ENCODE measurements at places on chromosomes 3 and 15.

DNA sequence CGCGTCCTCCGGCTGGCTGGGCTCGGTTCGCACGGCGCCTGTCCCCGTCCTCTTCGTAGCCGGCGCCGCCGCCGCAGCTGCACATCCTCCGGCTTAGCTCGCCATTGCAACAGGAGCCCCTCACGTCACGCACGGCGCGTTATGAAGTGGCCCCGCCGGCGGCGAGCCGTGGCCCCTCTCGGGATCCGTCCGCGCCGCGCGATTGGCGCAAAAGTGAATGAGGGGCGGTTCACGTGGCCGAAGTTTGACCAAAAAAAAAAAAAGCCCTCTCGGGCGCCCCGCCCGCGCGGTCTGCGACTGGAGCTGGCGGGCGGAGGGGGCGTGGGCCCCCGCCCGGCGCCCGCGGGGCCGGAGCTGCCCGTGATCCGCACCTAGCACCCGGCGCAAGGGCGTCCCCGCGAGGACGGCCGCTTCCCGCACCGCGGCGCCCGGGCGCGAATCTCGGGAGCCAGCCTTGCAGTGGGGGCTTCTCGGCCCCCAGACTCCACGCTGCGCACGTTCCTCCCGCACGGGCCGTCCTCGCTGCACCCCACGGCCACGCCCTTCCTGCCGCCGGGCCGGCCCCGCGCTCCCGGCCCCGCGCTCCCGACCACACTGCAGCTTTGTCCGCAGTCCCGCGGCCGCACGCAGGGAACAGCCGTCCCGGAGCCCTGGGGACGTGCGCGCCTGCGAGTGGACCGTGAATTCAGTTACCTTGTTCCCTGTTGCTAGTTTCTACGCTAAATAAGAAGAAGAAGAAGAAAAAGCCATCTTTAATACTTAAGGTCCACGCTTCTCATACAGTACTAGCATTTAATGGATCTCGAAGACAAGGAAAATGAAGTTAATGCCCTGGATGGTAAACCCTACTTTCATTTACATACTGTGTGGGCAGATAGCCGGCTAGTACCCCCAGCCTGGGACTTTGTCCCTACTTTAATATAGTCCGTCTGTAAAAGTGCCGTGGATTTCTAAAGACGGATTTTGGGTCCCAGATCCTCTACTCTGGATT, at the start of gene CHSY1:
Gene CHSY1, minus strand, starts transcription at position 219 of the 991 bp plus-strand sequence. CDS start 592 bp downstream, outside the sequence.
- peak; percentile 84 for DNase-seq

- DNase-seq = no peak
Measured at GRCh38 chr3:170529912-170530311, 56.0 kb downstream of the SLC7A14 start.

GRCh38 chr3:112925969-112926368, 48.9 kb downstream of the CD200R1 start:
- DNase-seq = no peak

DNA sequence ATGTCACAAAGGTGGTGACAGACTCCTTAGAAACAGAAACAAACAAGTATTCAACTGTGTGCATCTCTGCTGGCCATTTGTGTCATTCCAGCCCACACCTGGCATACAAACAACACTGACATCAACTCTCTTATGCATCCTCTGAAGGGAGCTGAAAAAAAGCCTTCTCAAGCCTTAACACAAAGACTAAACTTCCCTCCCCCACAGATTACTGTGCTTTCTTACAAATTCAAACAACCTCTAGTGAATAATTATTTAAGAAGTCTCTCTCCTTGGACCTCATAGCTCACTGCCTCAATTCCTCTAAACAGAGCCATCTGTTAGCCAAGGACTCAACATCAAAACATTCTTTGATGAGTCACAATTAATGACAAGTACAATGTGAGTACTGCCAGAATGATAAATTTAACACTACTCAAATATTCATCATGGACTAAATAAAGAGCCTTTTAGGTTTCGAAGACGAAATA, 132.1 kb downstream of the WDR76 start:
- no peak for DNase-seq

DNA sequence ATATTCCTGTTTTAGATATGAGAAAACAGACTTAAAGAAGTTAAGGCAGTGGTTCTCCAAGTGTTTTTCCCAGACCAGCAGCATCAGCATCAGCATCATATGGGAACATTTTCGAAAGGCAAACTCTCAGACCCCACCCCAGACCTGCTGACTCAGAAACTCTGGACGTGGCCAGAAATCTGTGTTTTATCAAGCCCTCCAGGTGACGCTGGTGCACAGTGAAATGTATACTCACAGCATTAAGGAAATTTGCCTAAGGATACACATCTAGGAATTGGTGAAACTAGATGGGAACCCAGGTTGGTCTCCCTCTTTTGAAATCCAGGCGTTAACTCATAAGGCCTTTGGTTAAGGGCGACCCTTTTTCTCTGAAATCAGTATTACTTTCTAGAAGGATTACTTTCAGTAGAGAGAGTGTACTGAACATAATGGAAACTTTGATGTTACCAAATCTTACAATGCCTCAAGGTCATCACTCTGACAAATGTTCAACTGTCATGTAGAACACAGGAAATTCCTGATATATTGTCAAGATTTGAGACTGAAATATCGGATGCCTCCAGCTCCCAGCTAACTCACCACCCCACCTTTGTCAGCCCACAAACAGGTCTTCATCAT, 910.2 kb downstream of the ROBO1 start:
- DNase-seq = peak; percentile 53

DNA sequence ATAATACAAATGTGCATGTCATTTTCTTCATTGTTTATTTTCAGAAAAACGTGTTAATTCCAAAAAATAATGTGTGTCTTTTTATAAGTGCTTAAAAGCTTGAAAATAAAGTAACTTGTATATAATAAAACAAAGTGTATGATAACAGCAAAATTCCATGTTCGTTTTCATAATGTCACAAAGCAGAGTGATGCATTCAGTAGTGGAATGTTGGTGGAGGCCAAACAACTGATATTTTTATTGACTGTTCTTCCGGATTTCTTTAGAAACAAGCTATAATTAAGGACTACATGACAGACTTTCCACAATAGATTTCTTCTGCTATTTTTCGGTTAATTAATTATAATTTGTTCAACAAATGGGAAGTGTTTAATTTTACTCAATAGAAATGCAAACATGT, 412.7 kb downstream of the GABRG3 start:
- no peak for DNase-seq

GRCh38 chr15:51038162-51038973, 56.3 kb downstream of the TNFAIP8L3 start:
- DNase-seq = peak; percentile 49

DNA sequence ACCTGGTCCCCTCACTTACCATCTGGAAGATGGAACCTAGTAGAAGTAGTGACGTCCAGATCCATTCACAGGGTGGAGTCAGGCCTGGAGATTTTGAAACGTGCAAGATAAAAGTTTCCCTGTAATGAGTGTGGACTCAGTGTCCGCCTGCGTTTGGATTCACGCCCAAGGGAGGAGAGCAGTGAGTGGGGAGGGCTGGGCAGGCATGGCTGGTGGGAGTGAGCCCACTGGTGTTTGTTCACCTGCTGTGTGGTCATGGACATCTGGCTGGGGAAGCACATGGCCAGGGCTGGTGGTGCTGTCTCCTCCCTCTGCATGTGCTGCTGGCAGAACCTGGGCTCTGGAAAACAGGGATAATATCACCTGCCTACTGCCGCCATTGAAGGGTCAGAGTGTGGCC, 37.0 kb downstream of the RLBP1 start:
- DNase-seq = no peak

DNA sequence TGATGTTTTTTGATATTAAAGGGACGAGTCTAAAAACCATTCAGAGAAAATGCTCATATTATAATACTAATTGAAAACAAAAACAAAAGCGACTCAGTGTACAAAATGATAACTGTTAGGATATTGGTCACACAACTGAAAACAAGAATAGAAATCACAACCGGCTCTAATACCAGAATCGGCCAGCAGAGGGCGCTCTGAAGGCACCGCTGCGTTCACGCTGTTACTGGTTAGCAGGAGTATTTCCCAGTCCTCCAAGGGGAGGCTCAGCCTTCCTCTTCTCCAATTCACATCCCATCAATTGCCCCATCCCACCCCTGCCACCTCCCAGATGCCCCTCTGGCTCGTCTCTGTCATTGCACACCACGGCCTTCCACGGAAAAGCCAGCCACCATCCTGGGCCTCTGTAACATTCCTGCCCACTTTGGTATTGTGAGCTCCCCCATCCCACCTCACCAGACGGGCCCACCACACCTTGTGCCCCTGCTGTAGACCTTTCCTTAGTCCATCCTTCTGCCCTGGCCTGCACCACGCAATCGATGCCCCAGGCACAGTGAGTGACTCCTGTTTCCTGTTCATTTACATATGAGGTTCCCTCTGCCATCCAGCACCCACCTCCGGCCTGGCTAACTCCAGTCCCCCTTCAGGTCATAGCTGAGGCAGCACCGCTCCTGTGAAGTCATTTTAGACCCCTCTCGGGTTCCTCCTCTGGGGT, 8.5 kb downstream of the FAM107A start:
- DNase-seq = peak; percentile 88

- no peak for DNase-seq
Measured at GRCh38 chr15:59841036-59841435, 151.9 kb upstream of the BNIP2 start.

GRCh38 chr15:66105286-66106265, 148.0 kb downstream of the MEGF11 start:
- no peak for DNase-seq

- DNase-seq = no peak
Measured at GRCh38 chr3:114502204-114502603, 208.4 kb downstream of the TIGIT start.

DNA sequence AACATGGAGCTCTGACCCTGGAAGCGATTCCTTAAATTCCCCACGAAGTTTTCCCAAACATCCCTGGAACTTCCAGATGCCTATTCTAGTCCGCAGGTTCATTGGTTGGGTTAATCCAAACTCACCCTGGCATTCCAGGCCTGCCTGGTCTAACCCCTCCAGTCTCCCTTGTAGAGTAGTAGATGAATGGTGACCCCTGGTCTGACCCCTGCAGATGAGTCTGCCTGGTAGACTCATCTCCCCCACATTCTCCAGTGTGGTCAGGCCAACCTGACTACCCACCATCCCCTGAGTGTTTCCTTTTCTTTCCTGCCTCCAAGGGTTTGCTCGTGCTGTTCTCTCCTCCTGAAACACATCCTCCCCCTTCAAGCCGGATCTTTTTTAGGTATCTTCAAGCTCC, 10.8 kb upstream of the HRH1 start:
- no peak for DNase-seq

GRCh38 chr3:186997473-186997939, 67.2 kb downstream of the ST6GAL1 start:
- DNase-seq = no peak

GRCh38 chr3:34260271-34261000, 462.0 kb downstream of the PDCD6IP start:
- peak; percentile 80 for DNase-seq

DNA sequence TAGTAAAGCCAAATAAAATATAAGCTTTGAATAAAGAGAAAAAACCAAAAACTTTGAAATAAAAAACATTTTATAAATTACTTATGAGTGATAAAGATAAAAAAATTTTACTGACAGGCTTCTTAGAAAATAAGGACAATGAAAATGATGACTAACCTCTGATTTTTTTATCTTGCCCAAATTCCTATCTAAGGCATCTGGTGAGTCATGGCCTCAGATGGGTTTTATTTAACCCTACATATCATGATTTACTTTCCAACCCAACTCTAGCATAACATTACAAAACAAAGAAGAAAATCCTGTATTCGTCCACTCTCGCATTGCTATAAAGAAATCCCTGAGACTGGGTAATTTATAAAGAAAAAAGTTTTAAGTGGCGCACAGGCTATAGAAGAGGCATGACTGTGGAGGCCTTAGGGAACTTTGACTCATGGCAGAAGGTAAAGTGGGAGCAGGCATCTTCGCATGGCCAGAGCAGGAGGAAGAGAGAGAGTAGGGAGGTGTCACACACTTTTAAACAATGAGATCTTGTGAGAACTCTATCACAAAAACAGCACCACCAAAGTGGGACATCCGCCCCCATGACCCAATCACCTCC, 152.1 kb downstream of the NEK10 start:
- DNase-seq = no peak

DNA sequence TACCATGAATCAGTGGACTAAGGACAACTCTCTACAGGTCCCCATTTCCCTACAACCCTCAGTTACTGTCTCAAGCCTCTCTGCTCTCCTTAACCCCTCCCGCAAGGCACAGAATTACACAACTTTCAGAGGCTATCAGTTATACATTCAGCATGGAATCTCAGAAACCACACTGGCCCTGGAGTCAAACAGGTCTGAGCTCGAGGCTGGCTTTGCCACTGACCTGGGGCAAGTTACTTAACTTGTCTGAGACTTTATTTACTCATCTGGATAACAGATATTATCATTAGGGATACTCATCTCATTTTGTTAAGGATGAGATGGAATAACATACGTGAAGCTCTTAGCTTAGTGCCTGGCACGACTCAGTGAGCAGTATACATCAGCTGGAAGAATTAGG, 95.2 kb downstream of the WDR76 start:
- peak; percentile 37 for DNase-seq

- no peak for DNase-seq
Measured at GRCh38 chr3:175413926-175414325, 554.8 kb downstream of the NAALADL2 start.

DNA sequence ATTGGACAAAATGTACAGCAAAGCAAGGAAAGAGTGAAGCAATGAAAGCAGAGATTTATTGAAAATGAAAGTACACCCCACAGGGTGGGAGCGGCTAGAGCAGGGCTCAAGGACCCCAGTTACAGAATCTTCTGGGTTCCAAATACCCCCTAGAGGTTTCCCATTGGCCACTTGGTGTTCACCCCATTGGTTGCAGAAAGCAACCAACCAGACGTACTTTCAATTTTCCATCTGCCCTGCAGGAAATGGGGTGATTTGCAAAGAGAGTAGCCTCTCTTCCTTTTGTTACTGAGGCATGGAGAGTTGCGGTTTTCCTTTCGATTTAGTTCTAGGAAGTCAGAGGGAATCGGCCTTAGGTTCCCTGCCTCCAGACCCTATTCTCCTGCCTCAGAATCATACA, 2.4 kb downstream of the PML start:
- DNase-seq = no peak

Measured in trophoblast cell (in vitro differentiated cells and primary cell).